ENCODE measurements at places on chromosomes 16 and 17. TPM values are rescaled to one million over a fixed set of nuclear protein-coding genes. Genes with fewer than 3 reads are reported as not detected.

GRCh38 chr17:70050931-70051330, 24.1 kb upstream of the KCNJ16 start:
- DNase-seq: no peak

DNA sequence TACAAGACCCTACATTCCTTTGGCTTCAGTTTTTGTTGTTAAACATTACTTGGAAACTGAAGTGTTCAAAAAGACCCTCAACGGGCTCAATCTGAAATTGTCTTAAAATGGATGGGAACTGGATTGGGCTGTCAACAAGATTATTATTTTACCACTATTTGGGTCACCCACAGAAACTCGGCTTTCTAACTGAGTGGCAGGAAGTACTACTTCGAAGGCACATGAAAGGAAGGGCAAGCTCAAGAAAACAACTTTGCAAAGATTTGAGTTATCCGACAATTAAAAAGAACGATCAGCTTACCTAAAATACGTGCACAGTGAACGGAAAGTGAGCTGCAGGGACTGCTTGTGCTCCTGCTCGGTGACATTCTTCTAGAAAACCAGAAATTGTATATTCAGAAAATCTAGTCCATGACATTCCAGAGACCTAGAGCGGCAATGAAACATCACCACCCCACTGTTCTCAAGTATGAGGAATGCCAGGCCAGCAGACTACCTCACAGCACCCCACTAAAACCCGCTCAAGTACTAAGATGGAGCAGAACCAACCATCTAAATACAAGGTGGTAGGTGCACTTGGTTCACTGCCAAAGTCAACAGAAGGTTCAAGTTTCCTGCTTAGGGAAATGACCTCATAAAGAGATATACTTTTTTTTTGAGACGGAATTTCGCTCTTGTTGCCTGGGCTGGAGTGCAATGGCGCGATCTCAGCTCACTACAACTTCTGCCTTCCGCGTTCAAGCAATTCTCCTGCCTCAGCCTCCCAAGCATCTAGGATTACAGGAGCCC, 60.5 kb downstream of the ZZEF1 start:
- DNase-seq: no peak

DNA sequence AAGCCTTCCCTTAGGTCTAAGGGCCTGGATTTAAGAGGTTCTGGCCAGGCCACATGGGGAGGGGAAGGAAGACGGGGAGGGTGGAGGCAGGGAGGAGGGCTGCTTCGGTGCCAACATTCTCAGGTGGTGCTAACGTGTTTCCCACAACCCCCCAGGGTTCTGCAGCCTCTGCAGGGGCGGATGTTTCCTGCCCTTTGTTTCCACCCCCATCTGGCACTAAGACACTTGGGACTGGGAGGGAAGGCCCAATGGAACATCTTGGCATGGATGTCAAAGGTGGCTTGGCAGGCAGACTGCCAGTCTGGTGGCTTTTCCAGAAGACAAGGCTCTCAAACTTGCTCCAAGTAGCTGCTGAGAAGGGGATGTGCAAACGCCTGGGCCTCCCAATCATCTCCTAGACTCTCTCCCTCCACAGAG, 12.7 kb downstream of the HIC1 start:
- peak; percentile 56 for DNase-seq

Gene KRTAP9-6
- total RNA-seq: not detected

Gene ABCC3
- 15.2 TPM for total RNA-seq

DNA sequence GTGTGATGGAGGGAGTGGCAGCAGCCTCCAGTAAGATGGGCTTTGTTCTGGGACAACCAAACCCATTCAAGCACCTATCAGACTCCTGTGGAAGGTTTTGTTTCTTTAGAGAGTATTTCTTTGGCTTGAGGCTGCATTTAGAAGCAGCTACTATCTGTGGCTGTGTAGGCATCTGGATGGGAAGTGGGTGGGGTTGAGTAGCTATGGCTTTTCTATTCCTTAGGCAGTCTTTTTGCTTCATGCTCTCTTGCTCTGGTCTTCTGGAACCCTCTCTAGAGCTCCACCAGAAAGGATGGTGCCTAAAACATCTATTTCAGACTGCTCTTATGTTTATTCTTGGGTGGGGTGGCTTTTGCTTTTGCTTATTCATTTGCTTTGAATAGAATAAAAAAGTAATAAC, 19.9 kb downstream of the TNRC6A start:
- no peak for DNase-seq

DNA sequence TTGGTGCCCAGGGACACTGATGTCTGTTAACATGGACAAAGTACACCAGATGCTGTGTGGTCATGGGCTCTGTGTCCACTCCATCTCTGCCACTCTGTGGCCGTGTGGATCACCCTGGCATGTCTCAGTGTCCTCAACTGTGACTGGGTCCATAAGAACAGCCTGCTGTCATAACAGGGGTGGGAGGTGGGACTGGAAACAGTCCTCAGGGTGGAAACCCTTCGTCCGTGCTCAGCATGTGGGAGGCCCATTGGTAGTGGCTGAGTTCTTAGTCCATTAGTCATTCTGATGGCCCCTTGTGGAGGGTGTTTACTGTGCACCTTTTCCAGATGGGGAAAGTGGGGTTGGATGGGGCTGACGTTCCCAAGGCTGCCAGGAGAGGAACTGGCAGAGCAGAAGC, 12.8 kb downstream of the FLYWCH2 start:
- DNase-seq: peak; percentile 38

GRCh38 chr17:82351713-82352488, 7.1 kb upstream of the TEX19 start:
- peak; percentile 85 for DNase-seq

Gene ZMYND15
- not detected for total RNA-seq

Gene EARS2
- 22.1 TPM for total RNA-seq

Gene STXBP4
- total RNA-seq: 19.4 TPM

Gene NXPH3
- total RNA-seq: 0.23 TPM

DNA sequence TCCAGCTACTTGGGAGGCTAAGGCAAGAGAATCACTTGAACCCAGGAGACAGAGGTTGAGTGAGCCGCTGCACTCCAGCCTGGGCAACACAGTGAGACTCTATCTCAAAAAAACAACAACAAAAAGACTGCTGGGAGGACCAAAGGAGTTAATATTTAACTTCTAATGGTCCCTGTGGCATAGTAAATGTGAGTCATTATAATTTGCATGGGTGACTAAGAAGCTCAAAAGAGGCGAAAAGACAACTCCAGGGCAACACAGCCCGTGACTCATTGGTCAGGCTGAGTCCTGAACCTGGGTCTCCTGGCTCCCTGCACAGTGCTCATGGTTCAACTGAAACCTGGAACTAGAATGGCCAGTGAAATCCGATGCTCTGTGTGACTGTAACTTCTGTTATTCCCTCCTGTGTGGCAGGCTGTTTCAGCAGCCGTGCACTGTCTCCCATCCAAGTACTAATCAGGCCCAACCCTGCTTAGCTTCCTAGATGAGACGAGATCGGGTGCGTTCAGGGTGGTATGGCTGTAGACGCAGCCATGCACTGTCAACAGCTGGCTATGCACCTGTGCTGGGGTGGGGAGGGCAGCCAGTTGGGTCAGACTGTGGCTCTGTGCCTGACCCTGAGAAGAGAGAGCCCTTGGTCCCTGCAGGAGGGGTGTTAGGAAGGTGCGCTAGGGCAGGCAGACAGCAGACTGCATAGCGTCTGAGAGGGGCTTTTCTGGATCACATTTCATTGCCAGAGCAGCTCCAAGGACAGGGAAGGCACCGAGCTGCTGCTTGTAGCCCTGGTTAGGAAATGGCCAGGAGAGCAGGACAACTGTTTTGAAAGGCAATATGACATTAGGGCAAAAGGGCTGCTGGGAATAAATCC, 14.5 kb upstream of the GPRC5C start:
- DNase-seq: peak; percentile 54

GRCh38 chr17:4019275-4019674, 55.0 kb upstream of the ATP2A3 start:
- DNase-seq: no peak

- peak; percentile 96 for DNase-seq
These were observed 113.4 kb upstream of the FOXF1 start for GRCh38 chr16:86396901-86397311.

- no peak for DNase-seq
These were observed at the start of gene TVP23A for GRCh38 chr16:10817963-10818941. TVP23A (minus strand) TSS chr16:10818794; CDS start chr16:10818493, 301 bp downstream.

- DNase-seq: no peak
These were observed 20.1 kb downstream of the MRPL45 start for GRCh38 chr17:38317081-38317480.

Gene PYDC1
- total RNA-seq: not detected

DNA sequence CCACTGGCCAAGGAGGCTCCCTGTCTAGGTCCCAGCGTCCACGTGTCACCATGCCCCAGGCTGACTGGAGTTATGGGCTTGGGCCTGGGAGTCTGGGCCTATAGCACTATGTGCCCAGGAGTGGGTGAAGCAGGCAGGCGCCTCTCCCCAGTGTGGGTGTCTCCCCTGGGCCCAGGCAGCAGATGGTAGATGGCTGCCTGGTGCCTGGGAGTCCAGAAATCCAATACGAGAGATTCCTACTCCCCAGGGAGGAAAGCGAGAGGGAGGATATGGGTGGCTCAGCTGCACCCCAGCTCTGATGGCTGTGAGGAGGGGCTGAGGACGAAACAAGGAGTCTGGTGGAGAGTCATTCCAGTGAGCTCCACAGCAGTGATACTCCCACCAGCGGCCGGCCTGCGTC, 5.0 kb downstream of the KCNH6 start:
- no peak for DNase-seq

Gene TSNAXIP1
- total RNA-seq: 0.48 TPM

DNA sequence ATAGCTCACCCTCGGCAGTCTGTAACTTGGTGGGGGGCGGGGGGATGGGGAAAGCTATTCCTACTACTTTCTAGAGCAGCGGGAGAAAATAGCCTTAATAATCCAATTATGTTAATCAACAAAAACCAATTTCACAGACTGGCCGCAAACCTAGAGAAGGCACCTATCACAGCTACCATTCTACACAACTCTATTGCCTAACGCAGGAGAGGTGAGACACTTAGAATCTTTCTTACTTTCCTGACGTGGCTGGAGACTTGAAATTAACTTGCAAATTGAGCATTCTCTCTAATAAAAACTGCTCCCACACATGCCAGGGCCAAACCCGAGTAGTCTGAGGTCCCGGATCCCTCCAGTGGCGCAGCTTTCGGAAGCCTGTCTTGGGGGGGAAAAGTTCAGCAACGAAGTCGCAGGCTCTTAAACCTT, 794 bp downstream of the SMG6 start:
- no peak for DNase-seq

GRCh38 chr17:40559954-40560591, 5.2 kb downstream of the CCR7 start:
- DNase-seq: peak; percentile 93

Gene ATP2A3
- 0.04 TPM for total RNA-seq

Gene CCL14
- not detected for total RNA-seq
